ENCODE measurements at places on chromosomes 11 and 22.

GRCh38 chr11:92391808-92392207 is 167.2 kb downstream of the FAT3 start:
- no peak for DNase-seq

- DNase-seq: no peak
Observed at GRCh38 chr22:50058906-50059880, 1.1 kb upstream of the TTLL8 start.

DNA sequence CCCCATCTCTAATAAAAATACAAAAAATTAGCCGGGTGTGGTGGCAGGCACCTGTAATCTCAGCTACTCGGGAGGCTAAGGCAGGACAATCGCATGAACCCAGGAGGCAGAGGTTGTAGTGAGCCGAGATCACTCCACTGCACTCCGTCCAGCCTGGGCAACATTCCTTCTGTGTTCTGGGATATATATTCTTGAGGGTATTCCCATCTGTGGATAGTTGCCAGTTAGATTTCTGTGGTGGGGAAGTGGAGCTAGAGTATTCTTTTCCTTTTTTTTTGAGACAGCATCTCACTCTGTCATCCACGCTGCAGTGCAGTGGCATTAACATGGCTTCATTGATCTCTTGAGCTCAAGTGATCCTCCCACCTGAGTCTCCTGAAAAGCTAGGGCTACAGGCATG is 9.1 kb upstream of the ZNF74 start:
- DNase-seq: no peak

DNA sequence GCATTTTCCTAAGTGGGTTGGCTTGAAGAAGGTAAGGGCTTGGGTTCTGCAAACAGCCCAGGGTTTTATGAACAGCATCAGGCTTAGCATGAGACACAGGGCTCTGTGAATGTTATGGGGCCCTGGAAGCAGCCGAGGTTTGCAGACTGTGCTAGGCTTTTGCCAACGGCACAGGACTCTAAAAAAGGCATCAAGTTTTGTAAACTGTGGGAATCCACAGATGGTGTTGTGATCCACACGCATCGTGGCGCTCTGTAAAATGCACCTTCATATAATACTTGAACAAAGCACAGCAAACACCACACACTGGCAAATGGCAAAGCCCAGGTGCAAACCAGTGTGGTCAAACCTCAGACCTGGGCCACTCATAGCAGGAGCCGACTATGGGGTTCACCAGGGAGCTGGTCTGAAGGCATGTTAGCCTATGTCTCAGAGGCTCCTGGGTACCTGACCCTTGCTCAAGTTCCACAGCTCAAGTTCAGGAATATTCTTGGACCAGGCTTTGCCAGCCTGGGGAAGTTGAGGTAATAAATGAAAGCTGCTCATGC is 2.4 kb upstream of the SLCO2B1 start:
- no peak for DNase-seq

DNA sequence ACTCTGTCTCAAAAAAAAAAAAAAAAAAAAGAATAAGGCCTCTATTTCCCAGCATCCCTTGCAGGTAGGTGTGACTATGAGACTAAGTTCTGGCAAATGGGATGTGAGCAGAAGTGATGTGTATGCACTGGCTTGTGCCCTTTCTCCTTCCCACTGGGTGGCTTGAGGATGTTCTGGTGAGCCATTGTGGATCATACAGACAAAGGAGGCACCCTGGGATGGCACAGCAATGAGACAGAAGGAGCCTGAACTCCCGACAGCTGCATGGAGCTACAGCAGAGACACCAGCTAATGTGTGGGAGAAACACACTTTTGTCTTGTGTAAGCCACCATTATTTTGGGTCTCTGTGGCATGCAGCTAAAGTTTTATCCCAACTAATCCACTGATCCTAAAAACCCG is 10.6 kb upstream of the SORL1 start:
- no peak for DNase-seq

GRCh38 chr11:121246021-121246768 is 46.4 kb upstream of the SC5D start:
- no peak for DNase-seq

DNA sequence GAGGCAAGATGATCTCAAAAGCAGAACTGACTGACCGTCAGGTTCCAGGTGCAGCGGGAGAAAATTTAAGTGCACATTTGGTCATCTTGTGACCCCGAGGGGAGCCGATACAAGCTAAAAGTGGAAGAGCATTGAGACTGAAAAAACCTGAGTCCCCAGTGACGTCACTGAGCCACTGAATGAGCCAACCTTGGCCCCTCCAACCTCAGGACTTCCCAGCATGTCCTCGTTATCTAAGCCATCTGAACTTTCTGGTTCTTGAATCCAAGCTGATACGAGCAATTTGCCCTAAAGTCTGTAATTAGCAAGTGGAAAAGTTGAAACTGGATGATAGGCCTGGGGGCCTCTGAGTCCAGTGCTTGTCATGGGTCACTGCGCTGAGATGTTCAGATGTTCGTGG is 51.1 kb upstream of the ISX start:
- DNase-seq: no peak

DNA sequence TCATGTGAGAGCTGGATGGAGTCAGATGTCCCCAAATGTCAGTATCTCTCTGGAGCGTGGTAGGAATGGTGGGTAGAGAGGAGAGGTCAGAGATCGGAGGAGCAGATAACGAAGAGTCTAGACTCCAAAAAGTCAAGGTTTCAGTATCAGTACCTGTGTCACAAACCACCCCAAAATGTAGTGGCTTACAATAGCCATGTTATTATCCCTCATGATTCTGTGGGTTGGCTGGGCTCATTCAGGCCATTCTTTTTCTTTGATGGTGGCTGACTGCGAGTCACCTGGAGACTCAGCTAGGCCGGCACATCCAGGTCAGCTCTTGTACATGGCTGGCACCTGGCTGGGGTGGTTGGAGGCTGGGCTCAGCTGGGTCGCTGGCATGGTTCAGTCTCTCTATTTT is 7.3 kb upstream of the SSTR3 start:
- DNase-seq: no peak

DNA sequence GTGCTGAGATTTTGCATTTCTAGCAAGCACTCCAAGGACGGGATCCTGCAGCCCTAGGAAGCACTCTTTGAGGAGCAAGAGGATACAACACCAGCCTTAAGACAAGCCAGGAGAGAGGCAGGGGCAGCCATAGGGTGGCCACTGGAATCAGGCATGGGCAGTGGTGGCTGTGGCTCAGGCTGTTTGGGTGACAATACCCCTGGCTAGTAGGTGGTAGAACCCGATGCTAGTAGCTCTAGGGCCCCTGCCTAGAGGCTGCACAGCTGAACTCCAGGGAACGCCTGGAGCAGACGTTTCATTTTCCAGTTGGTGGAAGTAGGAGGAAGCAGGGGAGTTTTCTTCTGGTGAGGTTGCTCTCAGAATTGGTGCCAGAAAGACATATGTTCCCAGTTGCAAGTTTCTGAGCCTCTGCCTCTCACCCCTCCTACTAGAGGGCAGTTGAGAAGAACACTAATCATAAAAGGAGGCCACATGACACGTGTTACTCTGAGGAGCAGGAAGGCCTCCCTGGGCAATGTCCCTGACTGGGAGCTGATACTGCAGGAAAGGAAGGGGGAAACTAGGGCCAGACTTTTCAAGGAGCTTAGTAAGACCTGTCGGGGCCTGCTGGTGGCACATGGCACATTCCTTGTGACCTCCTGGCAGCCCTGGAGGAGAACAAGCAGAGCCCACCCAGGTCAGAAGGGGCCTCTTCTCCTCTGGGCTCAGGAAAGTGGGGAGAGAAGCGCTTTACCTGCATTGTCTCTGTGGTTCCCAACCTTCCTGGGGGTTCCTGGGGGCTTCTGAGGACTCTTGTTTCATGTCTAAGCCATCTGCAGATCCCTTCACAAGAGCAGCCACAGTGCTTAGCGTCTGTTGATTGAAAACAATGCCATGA is 56.6 kb upstream of the DRD2 start:
- DNase-seq: no peak

DNA sequence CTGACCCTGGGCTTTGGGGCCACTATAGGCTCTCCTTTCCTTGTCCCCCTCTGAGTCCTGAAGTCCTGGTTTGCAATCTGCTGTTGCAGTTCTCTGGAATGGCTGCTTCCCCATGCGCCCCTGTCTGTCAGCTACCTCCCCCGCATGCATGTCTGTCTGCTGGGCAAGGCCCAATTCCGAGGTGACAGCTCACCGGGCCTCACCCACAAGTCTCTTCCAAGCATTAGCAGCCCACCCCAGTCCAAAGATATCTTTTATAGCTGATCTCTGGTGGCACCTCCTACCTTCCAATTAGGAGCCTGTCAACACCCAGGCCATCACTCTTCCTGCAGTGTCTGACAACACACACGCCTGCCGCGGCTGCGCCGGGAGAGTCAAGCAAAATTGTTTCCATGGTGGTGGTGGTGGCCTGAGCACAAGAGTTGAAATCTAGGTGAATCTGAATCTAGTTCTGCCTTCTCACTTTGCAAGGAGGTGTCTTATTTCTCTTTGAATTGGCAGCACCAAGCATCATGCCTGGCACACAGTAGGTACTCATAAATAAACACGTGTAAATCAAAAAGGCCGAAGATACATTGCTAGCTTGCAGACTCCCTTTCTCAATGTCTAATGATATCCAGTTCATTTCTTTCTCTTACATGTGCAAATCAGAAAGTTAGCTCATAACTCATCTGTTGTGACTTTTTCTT is 1.2 kb upstream of the LMO2 start:
- no peak for DNase-seq

GRCh38 chr11:47552566-47553405 is at the start of gene CELF1:
TSS of gene CELF1 (minus strand) at chr11:47553132. CDS start at chr11:47499523, 53,609 bp downstream.
- DNase-seq: peak; percentile 76

- no peak for DNase-seq
Observed at GRCh38 chr11:122046438-122046837, 69.6 kb downstream of the BLID start.

DNA sequence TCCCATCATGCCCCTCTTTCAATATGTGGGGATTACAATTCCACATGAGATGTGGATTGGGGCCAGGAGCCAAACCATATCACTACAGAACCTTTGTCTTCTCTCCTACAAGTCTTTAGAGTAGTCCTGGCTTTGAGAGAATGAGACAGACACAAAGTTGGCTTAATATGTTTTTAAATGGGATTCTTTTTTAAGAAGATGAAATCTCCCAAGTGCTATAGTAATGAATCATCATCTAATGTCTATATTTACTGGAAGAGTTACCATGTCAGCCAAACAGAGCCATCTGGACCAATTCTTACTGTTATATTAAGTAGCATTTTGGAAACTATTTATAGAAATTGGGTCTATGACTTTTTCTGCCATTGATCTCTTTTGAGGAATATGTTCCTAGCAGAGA is 38.1 kb upstream of the CARD18 start:
- peak; percentile 79 for DNase-seq

GRCh38 chr11:446891-447290 is 3.2 kb upstream of the PTDSS2 start:
- DNase-seq: no peak

GRCh38 chr11:133156986-133157745 is 375.1 kb downstream of the OPCML start:
- no peak for DNase-seq

DNA sequence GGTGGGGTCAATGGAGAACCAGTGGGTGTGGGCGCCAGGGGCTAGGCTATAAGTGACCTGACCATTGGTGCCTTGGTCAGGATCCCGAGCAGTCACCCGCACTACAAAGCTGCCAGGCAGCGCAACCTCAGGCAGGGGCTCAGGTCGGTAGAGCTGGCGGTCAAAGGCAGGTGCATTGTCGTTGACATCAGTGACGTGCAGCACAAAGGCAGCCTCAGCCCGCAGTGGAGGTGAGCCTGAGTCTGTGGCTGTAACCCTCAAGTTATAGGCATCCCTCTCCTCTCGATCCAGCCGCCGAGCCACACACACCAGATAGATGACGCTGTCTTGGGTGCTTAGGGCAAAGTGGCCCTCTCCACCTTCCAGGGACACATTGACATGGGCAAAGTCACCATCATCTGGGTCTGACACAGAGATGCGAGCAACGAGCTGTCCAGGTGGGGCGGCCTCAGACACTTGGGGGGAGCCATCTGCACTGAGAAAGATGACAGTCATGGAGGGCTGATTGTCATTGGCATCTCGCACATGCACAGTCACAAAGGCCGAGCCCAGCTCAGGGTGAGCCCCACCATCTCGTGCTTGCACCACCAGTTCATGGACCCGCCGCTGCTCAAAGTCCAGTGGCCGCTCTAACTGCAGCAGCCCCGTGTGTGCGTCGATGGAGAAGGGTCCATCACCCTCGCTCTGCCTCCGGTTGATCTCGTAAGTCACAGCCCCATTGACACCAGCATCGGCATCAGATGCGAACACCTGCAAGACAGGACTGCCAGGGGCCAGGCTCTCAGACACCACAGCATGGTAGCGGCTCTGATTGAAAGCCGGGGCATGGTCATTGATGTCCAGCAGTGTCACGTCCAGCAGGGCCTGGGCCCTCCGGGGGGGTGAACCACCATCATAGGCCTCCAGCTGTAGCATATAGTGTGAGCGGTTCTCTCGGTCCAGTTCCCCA is 15.3 kb downstream of the DCHS1 start:
- no peak for DNase-seq

- no peak for DNase-seq
Observed at GRCh38 chr22:19674129-19674928, 40.0 kb upstream of the SEPTIN5 start.

DNA sequence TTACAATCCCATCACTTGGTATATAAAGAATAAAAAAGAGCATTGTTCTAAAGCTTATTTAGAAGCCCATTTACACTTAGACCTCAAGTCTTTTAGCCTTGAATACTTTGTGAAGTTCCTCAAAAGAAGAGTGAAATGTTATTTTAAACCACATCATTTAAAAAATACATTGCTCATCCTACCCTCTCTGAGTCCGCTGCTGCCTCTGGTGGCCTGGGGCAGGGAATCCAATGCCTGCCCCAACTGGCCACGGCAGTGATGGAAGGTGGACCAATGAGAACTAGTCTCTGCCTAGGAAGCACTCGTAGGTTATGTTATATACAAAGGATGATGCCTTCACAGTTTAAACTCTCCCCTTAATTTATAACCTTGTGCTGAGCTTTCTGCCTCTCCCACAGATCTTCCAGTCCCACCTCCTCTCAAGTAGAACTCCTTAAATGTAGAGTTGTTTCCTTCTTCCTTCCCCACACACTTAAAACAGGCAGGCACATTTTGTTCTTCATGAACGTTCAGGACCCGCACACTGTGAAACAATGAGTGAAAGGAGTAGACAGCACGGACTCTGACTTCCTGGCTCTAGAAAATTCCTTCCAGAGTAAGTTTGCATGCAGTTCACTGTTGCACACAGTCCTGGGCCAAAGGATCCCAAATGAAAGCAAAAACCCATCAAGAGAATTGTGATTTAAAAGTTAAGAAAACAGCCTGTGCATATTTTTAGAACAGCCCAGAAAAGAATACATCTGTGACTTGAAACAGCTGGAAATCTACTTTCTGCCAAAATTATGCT is 167.8 kb downstream of the RRAS2 start:
- no peak for DNase-seq

Measured in fibroblast of the conjunctiva (primary cell).